HepG2 (cell line): ENCODE measurements at places on chromosomes 3 and 15. TPM values are rescaled to one million over a fixed set of nuclear protein-coding genes. Genes with fewer than 3 reads are reported as not detected.

Gene ARRDC4
- 1.5 and 2.5 TPM in 2 replicates for total RNA-seq

Gene CFAP91
- total RNA-seq = not detected in 2 replicates

Gene KLHDC8B
- 17.2 and 17.7 TPM in 2 replicates for total RNA-seq

Gene LRRC28
- 17.5 and 18.8 TPM in 2 replicates for total RNA-seq

Gene ARHGEF26
- 6.1 and 6.3 TPM in 2 replicates for total RNA-seq

Gene VEPH1
- total RNA-seq = not detected in 2 replicates

Gene TRIM42
- not detected in 2 replicates for total RNA-seq

Gene GUCA1C
- not detected in 2 replicates for total RNA-seq

Gene STRIT1
- not detected in 2 replicates for total RNA-seq

Gene SKOR1
- 0.09 and 0.10 TPM in 2 replicates for total RNA-seq

Gene CX3CR1
- total RNA-seq = not detected in 2 replicates

GRCh38 chr15:51281368-51281967 lies 56.9 kb downstream of the CYP19A1 start:
- DNase-seq = peak; percentile 44

DNA sequence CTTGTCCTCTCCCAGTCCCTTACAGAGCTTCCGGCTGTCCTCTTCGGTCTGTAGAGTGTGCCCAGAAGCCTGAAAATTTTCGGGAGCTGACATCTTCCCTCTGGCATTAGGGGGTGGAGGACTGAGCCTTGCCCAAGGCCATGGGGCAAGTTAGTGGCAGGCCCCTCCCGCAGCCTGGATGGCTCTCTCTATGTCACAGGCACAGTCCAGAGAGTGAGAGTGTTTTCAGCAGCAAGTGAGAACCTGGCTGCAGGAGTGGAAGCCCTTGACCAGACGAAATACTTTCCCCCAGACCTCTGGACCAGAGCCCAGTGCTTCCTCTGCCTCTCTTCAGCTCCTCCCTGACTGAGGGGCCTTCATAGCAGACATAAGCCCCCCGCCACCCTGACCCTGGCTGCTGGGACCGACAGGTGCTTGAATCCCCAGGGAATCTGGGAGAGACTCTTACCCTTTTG lies 50.5 kb upstream of the SEC22A start:
- DNase-seq = no peak

- no peak for DNase-seq
These were observed 21.9 kb downstream of the CDV3 start for GRCh38 chr3:133595341-133595740.

- no peak for DNase-seq
These were observed 442.4 kb downstream of the MCTP2 start for GRCh38 chr15:94673801-94674200.

GRCh38 chr3:130857336-130858026 lies 36.4 kb upstream of the ATP2C1 start:
- DNase-seq = no peak

- no peak for DNase-seq
These were observed 189.2 kb upstream of the SLCO3A1 start for GRCh38 chr15:91664224-91664836.

- no peak for DNase-seq
These were observed 19.7 kb downstream of the DENND6A start for GRCh38 chr3:57673156-57673555.

GRCh38 chr3:10725846-10726245 lies 90.2 kb upstream of the SLC6A11 start:
- DNase-seq = no peak

DNA sequence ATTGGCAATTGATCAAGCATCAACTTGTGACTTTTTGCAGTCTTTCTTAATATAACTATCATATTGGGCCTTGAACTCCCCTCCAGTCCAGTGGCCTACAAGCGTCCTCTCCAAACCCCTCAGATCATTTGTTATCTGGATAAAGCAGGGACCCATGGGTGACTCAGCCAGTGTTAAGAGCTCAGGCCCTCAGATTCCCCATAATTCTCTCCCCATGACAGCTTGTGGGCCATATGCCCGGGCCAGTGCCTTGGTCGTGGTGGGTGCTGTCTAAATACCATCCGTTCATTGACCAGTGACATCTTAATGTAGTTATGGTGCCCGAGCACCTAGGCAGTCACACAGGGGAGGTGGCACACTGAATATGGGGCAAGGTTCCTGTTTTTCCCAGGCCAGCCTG lies 18.1 kb downstream of the MCF2L2 start:
- DNase-seq = no peak

DNA sequence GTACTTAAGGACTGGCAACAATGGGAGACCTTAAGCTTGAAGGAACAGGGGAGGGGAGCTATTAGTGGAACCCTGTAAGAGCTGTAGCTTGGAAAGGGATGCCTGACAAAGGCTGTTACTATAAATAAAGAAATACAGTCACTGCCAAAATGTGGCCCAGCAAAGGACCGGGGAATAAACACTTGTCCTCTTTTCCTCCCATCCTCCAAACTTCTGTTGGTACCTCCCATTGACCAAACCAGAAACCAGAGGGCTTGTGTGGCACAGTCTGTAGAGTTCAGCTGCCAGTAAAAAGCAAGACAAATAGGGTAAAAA lies 25.1 kb upstream of the TCF12 start:
- no peak for DNase-seq

DNA sequence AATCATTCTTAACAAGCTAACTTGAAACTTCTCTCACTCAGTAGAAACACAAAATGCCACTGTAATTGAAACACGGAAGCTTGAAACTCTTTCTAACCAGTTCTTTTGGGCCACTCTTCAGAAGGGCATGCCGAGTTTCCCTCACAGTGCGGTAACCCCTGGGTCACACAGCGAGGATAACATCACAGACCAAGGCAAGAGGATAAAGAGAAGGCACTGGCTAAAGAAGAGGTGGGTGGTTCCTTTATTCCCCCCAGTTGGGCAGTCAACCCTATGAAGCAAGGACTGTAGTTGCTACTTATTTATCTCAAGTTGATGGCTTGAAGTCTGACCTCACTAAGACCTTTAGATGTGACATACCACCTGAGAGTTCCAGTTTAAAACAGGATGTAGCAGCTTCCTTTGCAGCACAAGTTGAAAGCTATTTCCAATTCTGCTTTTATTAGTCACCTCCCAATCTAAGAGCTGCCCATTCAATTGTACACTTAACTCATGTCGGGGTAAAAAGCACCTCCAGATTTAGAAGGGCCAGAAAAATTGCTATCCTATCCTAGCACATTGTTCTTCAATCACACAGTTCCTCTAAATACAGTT lies 272.4 kb downstream of the TIGIT start:
- no peak for DNase-seq

- DNase-seq = no peak
These were observed 199.6 kb downstream of the SHOX2 start for GRCh38 chr3:157906627-157907026.

DNA sequence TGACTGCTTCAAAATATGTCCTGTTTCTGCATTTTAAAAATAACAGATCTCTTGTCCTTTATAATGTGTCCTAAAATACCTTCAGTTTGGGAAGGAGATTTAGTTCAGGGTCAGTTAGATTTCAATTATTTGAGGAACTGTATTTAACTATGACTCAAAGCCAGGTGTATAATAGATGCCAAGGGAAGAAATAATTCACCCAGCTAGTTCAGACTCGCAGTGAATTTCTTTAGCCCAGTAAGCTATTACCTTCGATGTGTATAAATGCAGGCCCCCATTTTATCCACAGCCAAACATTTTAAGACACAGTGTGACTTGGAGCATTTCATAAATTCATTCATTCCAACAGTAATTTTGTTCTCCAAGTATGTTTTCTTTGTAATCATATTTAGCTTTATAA lies 458.0 kb downstream of the ZNF385D start:
- no peak for DNase-seq

DNA sequence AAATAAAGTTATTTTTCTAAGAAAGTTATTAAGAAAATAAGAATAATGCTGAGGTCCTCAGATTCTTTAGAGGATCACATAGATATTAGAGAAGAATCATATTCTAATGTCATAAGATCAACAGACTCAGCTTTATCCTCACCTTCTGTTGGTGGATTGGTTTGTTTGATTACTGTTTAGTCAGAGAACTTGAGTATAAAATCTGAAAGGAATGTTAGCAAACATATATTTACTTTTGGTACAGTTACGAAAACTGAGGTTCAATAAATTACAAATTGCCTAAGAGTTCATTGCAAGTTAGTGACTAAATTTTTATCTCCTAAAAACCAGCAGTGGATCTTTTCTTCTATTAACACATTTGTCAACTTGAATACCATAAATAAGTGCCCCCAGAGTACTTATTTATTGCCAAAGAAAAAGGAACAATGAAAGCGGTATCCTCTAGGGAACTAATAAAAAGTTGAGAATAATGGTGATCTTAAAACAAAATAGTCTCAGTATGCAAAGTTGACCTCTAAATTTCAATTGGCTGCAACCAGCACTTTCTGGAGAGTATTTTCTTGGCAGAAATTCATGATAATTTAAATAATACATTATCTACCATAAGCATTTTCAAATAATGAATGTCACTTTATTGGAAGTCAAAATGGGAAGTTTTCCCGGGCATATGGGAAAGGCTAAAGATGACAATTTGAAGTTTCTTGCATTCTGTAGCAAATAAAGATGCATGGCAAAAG lies 296.8 kb downstream of the OTOL1 start:
- no peak for DNase-seq

DNA sequence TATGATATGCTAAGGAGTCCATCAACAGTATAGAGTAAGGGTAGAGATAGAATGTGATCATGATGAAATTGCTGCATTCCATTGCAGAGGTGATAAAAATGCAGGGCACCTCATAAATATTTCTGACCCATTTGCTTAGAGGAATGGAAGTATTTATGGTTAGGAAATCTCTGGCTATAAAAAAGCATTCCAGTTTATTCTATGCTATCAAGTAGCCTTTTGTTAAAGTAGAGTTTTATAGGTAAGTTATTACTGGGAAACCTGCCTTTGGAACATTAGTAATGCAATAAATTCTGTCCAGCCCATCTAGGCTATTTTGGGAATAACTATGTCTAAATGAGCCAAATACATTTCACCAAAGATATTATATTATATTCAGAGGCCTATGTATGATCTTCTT lies 19.8 kb upstream of the STRIT1 start:
- DNase-seq = no peak

DNA sequence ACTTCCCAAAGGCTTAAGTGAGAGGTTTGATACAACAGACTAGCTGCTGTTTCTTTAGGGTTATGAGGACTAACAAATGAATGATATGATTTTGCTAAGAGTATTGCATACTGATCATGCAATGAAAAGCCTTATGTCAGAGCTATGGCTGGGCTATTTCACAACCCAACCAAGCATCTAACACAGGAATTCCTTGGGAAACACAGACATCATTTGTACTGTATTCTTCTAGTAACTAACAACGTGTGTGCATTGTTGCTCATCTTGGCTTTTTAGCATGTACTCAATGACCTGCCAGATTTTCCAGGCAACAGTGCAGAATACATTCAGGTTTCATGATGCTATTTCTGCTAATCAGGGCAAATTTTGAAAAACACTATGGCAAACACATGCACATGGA lies 19.3 kb downstream of the PDZRN3 start:
- no peak for DNase-seq

DNA sequence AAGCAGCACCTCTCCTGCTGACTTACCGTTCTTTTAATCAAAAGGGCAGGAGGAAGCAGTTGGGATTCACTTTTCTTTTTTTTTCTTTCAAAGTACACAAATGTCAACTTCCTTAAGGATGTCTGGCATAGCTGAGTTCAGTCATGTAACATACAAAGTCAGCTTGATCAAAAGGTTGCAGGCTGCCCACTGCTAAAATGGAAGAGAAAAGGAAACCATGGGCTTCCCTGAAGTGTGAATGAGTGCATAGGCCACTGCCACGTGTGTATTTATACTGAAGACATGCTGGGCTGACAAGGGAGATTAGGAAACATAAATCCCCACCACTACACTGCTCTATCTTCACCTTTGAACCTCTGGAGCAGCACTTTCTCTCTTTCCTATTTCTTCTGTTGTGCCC lies 312.5 kb downstream of the TIGIT start:
- no peak for DNase-seq

GRCh38 chr3:38164643-38164951 lies 740 bp upstream of the OXSR1 start:
- no peak for DNase-seq

GRCh38 chr3:13642597-13642996 lies 93.7 kb downstream of the FBLN2 start:
- no peak for DNase-seq

DNA sequence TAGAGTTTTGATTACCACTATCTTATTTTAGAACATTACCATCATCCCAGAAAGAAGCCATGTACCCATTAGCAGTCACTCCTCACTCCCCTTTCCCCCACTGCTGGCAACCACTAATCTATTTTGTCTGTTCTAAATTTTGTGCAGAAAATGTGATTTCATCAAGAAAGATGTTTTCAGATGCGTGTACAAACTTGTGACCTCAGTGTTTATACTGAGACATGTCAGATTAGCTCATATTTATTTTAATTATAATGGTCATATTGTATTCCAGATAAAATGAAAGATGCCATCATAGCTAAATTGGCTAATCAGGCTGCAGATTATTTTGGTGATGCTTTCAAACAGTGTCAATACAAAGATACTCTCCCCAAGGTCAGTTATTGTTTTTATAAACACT lies 27.8 kb downstream of the PDCD6IP start:
- no peak for DNase-seq

- DNase-seq = no peak
These were observed 218.2 kb downstream of the STXBP5L start for GRCh38 chr3:121126033-121126706.

- no peak for DNase-seq
These were observed 12.1 kb downstream of the ARPP19 start for GRCh38 chr15:52556524-52557273.

- no peak for DNase-seq
These were observed 17.2 kb upstream of the ADIPOQ start for GRCh38 chr3:186825294-186825821.

DNA sequence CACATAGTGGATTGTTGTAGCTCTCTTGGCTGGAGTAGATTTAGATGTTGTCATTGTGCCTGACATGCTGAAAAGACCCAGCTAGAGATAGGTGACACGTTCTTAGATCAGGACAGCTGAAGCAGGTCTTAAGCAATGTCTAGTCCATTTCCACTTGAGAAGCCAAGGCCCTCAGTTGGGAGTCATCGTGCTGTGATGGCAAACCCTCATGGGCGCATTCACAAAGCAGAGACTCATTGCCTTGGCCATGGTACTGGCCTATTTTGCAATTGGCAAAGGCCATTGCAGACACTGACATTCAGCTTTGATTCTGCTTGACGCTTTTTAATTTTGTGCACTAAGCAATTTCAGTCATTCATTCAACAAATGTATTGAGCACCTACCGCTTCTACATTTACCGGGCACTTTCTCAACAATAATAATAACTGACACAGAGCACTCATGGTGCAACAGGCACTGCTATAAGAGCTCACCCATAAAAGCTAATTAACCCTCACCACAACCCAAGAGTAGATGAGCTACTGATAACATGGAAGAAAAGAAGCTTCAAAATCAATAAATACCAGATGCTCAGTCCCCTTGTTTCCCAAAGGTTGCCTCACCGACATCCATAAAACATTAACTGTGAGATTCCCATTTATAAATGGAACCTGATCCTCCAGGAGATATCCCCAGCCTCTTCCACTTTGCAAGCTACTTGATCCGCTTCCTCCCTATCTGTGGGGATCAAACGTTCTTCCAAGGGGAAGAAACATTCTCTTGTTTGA lies 200.1 kb downstream of the TLE3 start:
- DNase-seq = no peak

- no peak for DNase-seq
These were observed 241.0 kb upstream of the GBE1 start for GRCh38 chr3:82002491-82002890.

- no peak for DNase-seq
These were observed 4.6 kb upstream of the PRKCD start for GRCh38 chr3:53156368-53156834.

- DNase-seq = no peak
These were observed 230.0 kb upstream of the TBC1D5 start for GRCh38 chr3:17972476-17972875.

GRCh38 chr15:85751291-85752123 lies 43.2 kb downstream of the KLHL25 start:
- no peak for DNase-seq
